ENCODE measurements at places on chromosomes 12 and 14.

DNA sequence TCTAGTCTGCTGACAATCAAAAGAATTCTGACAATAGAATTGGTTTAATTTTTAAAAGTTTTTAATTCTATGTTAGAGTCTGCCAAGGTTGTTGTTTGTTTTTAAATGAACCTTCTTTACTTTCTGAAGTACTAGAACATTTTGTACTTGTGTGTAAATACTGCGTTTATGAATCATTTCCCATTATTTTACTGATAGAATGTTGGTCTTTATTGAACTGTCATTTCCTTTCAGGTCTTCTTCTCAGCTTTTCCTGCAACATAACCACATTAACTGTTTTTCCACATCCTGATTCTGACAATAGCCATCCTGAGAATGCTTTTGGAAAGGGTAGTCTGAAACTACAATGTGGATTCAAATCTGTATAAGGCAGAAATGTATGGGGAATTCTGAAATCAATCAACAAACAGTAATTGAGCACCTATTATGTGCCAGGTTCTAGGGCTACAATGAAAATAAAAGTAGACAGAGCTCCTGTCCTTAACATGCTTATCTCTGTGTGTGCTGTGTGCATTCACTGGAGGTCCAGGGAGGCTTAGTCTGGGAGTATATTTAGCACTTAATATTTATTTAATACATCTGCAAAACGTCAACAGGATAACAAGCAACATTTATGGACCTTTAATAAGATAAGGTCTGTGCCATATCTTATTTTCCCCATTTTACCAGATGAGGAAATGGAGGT is 73.1 kb upstream of the SLC38A2 start:
- no peak overlapping the region for H3K4me3 ChIP-seq
- H3K4me1 ChIP-seq: peaks cover 45% of the 10 kb centered on the region
- H3K27ac ChIP-seq: no peak overlapping the region

GRCh38 chr12:131041968-131042833 is 88.5 kb downstream of the ADGRD1 start:
- H3K4me1 ChIP-seq: peaks cover 26% of the 10 kb centered on the region
- H3K36me3 ChIP-seq: no peaks in the 10 kb centered on the region
- no peak overlapping the region for H3K4me3 ChIP-seq
- no peak overlapping the region for H3K27ac ChIP-seq
- H3K27me3 ChIP-seq: peaks cover 18% of the 10 kb centered on the region
- no peak for DNase-seq

DNA sequence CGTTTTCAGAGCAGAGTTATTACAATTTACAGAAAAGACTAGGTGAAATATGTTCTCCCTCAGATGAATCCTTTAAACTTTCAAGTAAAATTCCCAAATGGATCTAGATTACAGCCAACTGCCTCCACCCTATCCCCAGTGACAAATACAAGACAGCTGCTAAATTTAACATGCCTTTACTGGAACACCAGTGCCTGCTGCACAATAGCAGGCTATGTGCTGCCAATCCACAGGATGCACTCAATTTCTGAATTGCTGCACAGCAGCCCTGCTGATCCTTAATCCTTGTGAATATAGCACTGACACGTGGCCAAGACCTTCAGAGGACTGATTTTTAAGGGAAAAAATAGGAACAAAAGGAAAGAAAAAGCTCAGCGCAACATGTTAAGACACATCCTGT is 128.9 kb downstream of the CCER1 start:
- no peak for DNase-seq
- no peaks in the 10 kb centered on the region for H3K27me3 ChIP-seq
- H3K36me3 ChIP-seq: no peaks in the 10 kb centered on the region
- no peaks in the 10 kb centered on the region for H3K4me1 ChIP-seq
- no peak overlapping the region for H3K27ac ChIP-seq

DNA sequence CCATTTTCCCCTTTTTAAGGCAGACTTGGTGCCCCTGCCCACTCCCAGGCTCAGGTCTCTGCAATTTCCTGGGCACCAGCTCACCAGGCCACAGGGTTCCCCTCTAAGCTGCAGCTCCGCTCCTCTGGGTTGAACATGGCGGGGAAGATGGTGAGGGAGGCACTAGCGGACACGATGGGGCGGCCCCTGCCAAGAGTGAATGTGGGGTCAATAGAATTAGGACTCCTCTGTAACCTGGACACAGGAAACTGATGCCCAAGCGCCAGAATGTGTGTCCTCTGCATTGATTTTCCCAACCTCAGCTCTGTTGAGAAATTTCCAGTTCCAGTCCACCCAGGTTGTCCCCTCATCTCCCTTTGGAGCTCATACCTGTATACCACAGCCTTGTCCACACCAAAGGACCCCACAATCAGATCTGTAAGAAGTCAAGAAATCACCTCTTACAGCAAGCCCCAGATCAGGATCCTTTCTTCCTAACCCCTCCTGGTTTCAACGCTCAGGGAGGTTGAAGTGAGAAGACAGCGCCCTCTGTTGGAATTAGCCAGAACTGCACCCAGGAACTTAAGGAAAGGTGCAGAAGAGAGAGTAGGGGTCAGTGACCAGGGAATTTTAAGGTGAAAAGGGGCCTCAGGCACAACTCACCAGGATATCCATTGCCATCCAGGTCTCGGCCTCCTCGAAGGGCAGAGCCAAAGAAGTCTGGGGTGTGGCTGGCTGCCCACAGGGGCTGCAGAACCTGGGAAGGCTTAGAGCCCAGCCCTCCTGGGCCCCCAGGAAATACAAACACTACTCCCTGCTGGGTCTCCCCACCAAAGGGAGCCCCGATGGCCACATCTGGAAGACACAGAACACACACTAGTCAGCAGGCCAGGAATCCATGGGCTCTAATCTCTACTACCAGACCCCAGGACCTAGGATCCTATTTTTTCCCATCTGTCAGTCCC is 14.7 kb downstream of the ITGA5 start:
- peaks cover 20% of the 10 kb centered on the region for H3K4me1 ChIP-seq
- peaks cover 94% of the 10 kb centered on the region for H3K36me3 ChIP-seq
- no peak overlapping the region for H3K4me3 ChIP-seq
- no peaks in the 10 kb centered on the region for H3K27me3 ChIP-seq
- no peak for DNase-seq

- H3K27ac ChIP-seq: no peak overlapping the region
- no peaks in the 10 kb centered on the region for H3K27me3 ChIP-seq
- H3K4me1 ChIP-seq: no peaks in the 10 kb centered on the region
- DNase-seq: no peak
- no peak overlapping the region for H3K4me3 ChIP-seq
Measured at GRCh38 chr14:47223656-47224055, 451.7 kb downstream of the MDGA2 start.

DNA sequence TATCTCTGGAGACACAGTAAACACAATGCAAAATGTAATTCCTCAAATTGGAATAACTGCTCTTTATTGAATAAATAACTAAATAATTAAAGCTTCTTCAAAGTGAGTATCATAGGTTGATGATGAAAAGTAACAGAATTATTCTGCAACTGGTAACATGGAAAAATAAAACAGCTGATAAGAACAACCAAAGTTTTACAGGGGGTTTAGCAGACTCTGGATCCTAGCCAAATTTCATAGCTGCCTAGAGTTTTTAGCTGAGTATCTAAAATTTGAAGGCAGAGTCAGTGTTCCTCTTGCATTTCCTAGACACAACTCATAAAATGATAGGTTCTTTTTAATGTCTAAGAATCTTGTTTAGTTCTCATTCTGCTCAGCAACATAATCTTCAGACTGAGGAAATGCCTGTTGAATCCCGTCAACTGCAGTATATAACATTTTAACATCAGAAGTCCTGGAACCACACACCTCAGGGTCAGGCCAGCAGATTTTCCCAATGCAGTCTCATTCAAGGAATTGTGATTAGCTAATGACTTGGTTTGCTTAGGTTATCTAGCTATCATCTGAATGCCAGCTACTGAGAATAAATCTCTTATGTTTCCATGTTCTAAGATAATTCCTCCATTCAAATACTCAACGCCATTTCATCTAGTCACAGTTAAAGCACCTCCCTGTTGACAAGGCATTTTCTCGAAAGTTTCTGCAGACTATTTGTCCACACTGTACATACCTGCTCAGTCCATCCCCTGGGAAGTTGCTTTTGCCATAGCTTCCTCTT is 411.6 kb downstream of the BCAT1 start:
- H3K4me1 ChIP-seq: no peaks in the 10 kb centered on the region
- no peaks in the 10 kb centered on the region for H3K36me3 ChIP-seq
- H3K27me3 ChIP-seq: no peaks in the 10 kb centered on the region
- H3K27ac ChIP-seq: no peak overlapping the region
- no peak overlapping the region for H3K4me3 ChIP-seq

GRCh38 chr12:114238808-114239207 is 167.1 kb downstream of the TBX5 start:
- H3K4me3 ChIP-seq: no peak overlapping the region
- H3K36me3 ChIP-seq: no peaks in the 10 kb centered on the region
- no peaks in the 10 kb centered on the region for H3K4me1 ChIP-seq
- DNase-seq: no peak
- no peak overlapping the region for H3K27ac ChIP-seq

DNA sequence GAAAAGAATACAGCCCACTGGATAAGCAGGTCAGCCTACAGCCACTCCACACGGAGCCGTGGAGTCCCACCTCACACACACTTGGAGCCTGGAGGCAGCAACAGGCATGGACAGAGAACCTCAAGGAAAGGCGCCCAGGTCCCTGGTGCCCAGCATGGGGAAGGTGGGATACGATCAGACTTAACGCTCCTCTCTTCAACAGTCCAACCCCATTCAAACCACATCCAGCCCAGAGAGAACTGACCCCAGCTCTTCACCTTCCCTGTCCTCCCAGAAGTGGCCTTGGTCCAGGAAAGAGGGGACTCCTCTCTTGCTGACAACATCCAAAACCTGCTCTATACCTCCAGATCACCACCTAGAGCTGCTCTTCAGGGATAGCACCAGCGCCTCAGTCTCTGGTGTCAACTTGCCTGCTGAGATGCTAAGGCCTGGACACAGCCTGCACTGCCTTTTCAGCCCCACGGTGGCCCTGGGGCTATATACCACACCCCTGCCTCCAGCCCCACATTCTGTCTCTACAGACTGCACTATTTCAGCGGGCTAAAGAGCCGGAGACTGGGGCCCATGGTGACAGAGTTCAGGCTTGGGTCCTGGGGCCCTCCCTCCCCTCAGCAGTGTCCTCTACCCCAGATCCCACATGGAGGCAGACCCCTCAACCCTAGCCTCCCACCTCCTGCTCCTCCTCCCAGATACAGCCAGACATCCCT is 7.0 kb downstream of the ADCY6 start:
- no peak for DNase-seq
- peaks cover 12% of the 10 kb centered on the region for H3K36me3 ChIP-seq
- no peak overlapping the region for H3K27ac ChIP-seq
- H3K27me3 ChIP-seq: no peaks in the 10 kb centered on the region

DNA sequence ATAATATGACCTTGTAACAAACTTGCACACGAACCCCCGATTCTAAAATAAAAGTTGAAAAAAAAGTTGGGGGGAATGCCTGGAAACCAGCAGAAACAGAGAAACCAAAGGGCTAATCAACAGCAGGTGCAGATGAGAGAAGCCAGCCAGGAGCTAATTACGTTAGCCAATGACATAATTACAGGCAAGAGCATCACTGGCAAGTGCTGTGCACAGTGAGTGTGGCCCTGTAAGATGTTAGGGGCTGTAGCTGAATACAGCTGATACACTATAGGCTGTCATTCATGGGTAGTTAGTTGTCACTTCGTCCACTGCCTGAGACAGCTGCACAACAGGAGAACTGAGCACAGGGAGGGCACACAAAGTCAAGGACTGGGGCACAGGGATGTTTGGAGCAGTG is 7.3 kb upstream of the FGF23 start:
- no peak overlapping the region for H3K4me3 ChIP-seq
- peaks cover 6% of the 10 kb centered on the region for H3K27me3 ChIP-seq
- no peaks in the 10 kb centered on the region for H3K4me1 ChIP-seq
- H3K27ac ChIP-seq: no peak overlapping the region
- no peak for DNase-seq
- no peaks in the 10 kb centered on the region for H3K36me3 ChIP-seq

DNA sequence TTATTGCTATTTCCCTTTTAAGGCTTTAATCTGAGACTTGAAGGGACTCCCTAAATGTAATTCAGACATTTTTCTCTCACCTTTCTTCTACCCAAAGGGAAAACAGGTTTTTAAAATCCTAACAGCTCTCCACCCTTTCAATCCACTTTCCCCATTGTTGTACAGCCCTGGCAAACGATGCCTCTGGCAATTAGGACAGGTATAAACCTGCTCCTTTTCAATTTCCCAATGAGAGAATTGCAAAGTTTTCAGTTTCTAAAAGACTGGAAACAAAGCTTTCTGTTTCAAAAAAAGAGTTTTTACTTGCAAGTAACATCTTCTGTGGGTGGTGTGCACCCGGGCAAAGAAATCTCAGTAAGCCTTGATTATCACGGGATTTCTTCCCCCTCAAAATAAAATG is 131.2 kb downstream of the HMGA2 start:
- H3K4me1 ChIP-seq: peaks cover 16% of the 10 kb centered on the region
- H3K4me3 ChIP-seq: no peak overlapping the region
- DNase-seq: no peak
- H3K27me3 ChIP-seq: no peaks in the 10 kb centered on the region
- no peaks in the 10 kb centered on the region for H3K36me3 ChIP-seq

DNA sequence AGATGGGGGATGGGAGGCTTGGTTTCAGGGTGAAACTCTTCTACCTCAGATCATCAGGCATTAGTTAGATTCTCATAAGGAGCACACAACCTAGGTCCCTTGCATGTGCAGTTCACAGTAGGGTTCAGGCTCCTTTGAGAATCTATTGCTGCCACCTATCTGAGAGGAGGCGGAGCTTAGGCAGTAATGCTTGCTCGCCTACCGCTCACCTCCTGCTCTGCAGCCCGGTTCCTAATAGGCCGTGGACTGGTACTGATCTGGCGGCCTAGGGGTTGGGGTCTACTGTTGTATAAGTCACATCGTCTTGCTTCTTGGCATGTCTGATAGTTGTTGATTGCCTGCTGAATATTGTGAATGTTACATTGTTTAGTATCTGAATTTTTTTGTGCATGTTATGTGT is 12.2 kb downstream of the SCYL2 start:
- no peak overlapping the region for H3K4me3 ChIP-seq
- H3K27ac ChIP-seq: no peak overlapping the region
- no peak for DNase-seq
- H3K36me3 ChIP-seq: peaks cover 7% of the 10 kb centered on the region

GRCh38 chr12:121748571-121749265 is 36.2 kb downstream of the TMEM120B start:
- no peak overlapping the region for H3K4me3 ChIP-seq
- DNase-seq: no peak
- no peaks in the 10 kb centered on the region for H3K27me3 ChIP-seq
- no peaks in the 10 kb centered on the region for H3K4me1 ChIP-seq

- peaks cover 14% of the 10 kb centered on the region for H3K27me3 ChIP-seq
- H3K36me3 ChIP-seq: no peaks in the 10 kb centered on the region
- no peak overlapping the region for H3K4me3 ChIP-seq
- H3K27ac ChIP-seq: no peak overlapping the region
- no peak for DNase-seq
- no peaks in the 10 kb centered on the region for H3K4me1 ChIP-seq
Measured at GRCh38 chr14:100782516-100783320, 43.2 kb upstream of the MEG3 start.

- no peaks in the 10 kb centered on the region for H3K36me3 ChIP-seq
- no peaks in the 10 kb centered on the region for H3K4me1 ChIP-seq
- no peak overlapping the region for H3K27ac ChIP-seq
- DNase-seq: no peak
- H3K4me3 ChIP-seq: no peak overlapping the region
Measured at GRCh38 chr12:46933947-46934346, 108.2 kb upstream of the SLC38A4 start.
